ENCODE measurements at places on chromosomes 16 and 17.

DNA sequence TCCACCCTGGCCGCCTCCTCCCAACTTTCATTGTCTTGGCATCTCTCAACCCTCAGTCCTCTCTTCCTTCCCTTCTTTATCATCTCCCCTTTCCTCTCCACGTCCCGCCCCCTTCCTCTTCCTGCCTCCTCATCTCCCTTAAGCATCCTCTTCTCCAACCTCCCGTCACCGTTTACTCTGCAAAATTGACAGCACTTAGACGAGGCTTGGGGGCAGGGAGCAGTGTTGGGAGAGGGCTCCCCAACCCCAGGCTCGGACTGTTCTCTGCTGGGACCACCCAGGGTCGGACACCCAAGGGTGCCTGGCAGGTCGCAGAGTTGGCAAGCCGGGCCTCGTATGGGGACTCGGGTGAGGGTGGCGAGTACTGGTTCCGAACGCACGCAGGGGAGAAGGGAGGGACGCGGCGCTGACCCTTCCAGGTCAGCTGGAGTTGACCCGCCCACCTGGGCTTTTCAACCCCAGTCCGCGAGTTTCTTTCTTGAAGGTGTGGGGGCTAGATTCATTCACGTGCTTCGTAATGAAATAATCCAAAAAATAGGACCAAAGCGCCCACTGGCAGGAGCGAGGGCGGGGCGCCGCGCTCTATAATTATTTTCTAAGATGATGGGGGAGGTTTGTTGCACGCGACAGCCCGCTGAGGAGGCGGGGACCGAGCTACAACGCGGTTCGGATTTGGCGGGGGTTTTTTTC is 775 bp upstream of the PAGR1 start:
- DNase-seq, result no peak

DNA sequence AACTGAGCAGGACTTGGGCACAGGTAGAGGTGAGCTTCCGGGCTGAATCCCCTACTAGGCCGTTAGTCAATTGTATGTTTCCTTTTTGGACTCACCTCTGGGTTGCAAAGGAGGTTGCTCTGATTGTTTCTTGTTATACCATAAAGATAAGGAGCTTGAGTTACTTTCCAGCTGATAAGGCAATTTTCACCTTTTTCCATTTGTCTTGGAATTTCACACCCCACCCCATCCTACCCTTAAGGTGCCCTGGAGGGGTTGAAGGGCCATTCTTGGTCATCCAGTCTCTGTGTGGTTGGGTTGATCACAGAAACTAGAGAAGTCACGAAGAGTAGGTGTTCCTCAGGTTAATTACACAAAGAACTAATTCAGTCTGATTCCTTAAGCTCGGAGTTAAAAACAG is 162.2 kb downstream of the CDH13 start:
- no peak for DNase-seq

DNA sequence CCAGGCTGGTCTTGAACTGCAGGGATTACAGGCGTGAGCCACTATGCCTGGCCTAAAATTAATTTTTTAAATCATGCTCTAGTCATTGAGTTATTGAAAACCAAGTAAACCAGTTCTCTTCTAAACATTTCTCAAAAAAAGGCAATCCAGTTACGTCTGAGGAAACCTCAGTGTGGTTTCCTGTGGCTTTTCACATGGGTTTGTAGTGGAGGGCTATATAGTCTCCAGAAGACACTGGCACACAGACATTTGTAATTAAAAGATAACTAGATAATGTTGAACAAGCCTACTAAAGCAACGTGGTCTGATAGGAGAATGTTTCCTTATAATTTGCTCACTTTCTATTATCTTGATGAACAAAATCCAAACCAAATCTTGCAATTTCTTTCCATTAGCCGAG is 5.2 kb upstream of the TOB1 start:
- no peak for DNase-seq

DNA sequence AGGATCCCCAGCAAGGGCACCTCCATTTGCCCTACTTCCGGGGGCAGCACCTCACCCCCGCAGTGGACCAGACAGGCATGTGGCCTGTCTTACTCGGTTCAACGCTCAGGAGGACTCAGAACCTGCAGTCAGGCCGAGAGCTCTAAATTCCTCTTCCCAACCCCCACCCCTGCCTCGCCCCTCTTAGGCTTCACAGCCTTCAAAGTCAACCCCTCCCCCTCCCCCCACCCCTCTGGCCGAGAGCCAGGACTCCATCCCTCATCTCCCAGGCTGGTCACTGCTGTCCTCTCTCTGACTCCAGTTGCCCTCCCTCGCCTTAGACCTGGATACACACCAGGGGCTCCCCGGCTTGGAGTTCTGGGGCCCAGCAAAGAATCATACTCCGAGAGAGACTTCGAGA is 8.1 kb upstream of the HS3ST6 start:
- no peak for DNase-seq

- DNase-seq, result no peak
Measured at GRCh38 chr17:3691617-3692067, 4.3 kb downstream of the P2RX5 start.

GRCh38 chr17:42886283-42887176 is 14.1 kb upstream of the G6PC1 start:
- no peak for DNase-seq

- no peak for DNase-seq
Measured at GRCh38 chr16:28106467-28107215, 43.1 kb upstream of the GSG1L start.

GRCh38 chr17:58587713-58588117 is 73.3 kb upstream of the MTMR4 start:
- no peak for DNase-seq
